ENCODE measurements at places on chromosomes 4 and X. TPM values are rescaled to one million over a fixed set of nuclear protein-coding genes. Genes with fewer than 3 reads are reported as not detected.

The RENBP gene
- not detected for polyA plus RNA-seq

The SYP gene
- polyA plus RNA-seq, result 0.25 TPM

The XKRX gene
- polyA plus RNA-seq, result not detected

The SLC34A2 gene
- not detected for polyA plus RNA-seq

The TMEM47 gene
- not detected for polyA plus RNA-seq

The PRDM5 gene
- 0.08 TPM for polyA plus RNA-seq

The ANKRD50 gene
- polyA plus RNA-seq, result 0.16 TPM

The CLGN gene
- polyA plus RNA-seq, result not detected

The SLC25A43 gene
- 7.6 TPM for polyA plus RNA-seq

The SPOCK3 gene
- polyA plus RNA-seq, result not detected

- DNase-seq, result no peak
Observed at GRCh38 chrX:149962859-149963757, 24.8 kb upstream of the EOLA2 start.

DNA sequence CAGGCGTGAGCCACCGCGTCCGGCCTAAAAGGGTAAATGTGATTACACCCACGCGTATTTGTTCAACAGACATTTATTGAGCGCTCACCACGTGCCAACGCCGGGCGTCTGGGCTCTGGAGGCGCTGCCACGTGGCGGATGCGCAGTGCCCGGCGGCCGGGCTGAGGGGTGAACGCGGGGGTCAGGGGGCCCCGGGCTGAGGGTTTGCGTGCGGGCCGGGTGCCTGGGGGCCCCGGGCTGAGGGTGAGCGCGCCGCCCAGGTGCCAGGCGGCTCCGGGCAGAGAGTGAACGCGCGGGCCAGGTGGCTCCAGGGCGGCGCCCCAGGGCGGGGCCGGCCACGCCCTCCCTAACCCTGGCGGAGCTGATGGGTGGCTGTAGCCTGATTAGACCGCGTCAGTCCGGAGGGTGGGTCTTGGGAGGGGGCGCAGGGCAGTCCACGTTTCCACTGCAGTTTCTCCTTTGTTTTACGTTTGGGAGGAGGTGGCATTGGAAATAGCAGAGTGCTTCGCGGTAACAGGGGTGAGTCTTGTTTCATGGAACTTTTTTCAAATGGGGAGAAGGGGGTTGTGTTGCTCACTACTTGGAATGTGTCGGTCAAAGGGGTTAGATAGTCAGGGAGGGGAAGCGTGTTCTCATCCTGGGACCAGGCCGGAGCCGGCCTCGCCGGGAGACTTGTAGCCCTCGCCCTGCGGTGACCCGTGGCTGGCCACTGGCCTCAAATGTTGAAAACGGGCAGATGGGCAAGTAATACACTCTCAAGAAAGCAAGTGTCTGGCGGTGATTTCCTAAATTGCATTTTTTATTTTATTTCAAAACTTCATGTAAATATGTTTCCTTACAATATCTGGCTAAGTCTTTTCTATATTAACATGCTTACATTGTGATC, at the start of gene ZFP42:
ZFP42 (plus strand) TSS at position 450 of the 886 bp plus-strand sequence. CDS start 7,037 bp downstream, outside the sequence.
- no peak for DNase-seq

DNA sequence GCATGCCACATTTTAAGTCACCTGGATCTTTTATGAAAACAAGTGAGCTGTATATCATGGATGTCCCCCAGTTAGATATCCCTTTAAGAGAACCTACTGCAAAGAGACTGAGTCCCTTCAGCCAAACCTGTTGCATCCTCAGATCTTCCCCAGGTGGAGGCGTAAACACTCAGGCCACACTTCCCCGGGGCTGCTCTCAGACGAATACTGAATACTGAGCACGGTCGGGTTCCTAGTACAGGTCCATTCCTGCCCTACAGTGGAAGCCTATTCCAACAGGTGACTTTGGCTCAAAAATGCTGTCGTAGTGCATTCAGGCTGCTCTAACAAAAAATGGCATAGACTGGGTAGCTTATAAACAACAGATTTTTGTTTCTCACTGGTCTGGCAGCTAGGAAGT, 320.2 kb upstream of the CLNK start:
- DNase-seq, result no peak

DNA sequence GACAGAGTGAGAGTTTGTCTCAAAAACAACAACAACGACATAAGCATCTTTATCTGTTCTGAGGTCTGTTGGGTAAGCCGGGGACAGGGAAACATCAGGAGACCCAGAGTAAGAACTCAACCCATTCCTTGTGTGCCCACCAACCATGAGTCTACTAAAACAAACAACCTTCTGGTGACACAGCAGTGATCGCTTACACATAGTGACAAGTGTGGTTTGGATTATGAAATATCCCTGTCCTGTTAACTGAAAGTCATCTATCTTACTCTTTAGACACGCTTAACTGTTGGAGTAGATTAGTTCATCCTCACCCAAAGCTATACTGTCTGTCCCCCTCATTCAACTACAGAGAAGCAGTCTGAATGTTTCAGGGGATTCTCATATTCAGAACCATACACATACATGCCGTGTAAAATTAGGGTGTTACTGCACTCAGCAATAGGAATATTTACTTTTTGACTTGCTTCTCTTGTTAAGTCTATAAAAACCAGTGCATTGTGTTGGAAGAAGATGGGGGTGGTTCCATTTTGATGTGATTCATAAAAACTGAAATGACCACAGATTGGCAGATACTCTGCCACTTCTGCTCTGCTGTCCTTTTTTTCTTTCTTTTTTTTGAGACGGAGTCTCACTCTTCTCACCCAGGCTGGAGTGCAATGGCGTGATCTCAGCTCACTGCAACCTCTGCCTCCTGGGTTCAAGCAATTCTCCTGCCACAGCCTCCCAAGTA, 27.4 kb downstream of the PHKA2 start:
- no peak for DNase-seq

- no peak for DNase-seq
Observed at GRCh38 chr4:155769090-155769489, 10.3 kb downstream of the GUCY1B1 start.

DNA sequence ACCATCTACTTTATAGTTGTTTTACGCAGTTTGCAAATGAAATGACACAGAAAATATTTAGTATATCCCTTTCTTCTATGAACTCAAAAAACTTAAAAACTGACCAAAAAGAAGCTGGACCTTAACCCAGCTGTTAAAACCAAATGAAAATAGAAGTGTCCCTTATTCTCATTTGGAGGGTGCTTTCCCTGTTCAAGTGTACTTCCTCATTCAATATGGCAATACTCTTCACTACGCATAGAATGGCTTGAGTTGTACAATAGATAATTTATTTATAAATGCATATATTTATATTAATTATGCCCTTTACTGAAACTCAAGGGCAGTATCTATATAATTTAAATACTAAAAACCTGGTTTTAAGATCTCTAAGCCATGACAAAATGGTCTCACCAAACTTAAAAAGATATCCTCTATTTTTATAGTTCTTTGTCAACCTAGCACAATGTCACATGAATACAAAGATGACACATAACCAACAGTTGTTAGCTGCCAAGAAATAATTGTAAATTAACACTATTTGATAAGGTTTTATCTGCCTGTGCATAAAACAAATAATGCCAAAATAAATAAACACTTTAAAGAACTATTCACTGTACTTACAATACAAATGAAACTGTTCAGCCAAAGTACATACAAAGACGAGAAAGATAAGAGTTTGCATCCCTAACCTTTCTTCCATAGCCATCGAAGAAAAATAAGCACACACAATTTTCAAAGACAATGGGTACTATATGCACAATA, 25.2 kb downstream of the YTHDC1 start:
- DNase-seq, result no peak

GRCh38 chr4:100106982-100107381, 83.3 kb downstream of the DDIT4L start:
- DNase-seq, result peak; percentile 49

GRCh38 chrX:109797311-109797975, 64.4 kb upstream of the ACSL4 start:
- DNase-seq, result no peak

DNA sequence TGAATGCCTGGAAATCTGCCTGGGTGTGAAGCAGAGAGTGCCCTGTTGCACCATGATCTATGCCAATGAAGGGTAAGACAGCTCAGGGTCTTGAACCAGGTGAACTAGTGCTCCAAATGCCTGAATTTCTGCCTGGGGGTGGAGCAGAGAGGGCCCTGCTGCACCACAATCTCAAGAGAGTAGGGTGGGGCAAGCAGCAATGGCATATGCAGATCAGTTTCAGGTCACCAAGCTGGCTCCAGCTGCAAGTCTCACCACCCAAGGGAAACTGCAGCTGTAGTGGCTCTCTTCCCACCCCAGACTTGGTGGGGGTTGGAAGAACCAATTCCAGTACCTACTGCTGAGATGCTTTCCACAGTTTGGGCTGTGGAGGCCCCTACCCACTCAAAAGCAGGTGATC, 147.0 kb downstream of the SPANXN1 start:
- DNase-seq, result no peak

DNA sequence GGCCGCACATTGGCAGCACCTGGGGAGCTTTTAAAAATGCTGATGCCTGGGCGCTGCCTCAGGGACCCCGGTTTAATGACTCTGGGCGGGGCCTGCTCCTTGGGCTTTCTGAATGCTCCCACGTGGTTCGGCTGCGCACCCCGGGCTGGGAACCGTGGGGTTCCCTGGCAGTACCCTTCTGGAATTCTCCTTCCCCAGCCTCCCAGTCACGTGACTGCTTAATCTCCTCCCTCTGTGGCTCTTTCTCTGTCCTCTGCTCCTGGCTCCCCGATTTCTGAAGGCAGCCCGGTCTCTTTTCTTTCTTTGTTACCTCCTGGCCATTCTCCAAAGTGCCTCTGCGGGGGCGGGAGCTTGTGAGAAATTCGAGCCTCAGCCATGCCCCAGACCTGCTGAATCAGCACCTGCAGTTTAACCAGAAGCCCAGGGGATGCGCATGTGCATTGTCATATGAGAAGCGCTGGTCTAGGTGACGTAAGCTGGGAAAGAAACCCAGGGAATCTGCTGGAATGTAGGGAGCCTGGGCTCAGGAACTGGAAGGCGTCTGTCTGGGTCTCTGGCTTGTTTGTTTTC, 16.6 kb downstream of the CLCN4 start:
- DNase-seq, result no peak

DNA sequence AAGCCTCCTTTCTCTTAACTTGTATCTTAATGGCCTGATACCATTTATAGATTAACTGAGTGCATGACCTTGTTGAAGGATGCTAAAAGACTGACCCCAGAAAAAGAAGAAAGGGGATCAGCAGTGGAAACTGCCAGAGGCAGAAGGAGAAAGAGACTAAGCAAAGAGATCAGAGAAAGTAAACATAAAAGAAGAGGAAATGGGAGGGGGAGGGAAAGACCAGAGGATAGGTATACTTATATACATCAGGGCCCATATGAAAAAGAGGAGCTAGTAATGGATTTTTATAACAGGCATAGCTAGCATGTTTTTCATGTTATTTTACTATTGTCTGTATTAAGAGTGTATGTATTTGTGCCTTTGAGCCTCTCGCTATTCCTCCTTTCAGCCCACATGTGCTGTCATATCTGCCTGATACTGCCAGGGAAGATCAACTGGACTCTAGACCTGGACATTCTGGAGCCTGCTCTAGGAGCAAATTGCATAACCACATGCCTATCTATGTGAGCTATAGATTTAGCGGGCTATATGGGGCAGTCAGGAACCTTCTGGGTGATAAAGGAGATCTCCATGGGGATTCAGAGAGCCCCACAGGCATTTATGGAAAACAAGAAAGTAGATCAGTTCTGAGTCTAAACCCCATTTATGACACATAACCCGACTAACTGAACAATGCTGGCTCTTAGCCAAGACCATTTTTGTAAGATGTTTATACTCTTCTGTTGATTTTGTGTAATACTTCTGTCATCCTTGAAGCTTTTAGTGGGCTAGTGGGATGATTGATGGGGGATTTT, 13.4 kb upstream of the SNX12 start:
- no peak for DNase-seq
